Mesenteric fat pad (tissue), 1 donor: ENCODE measurements at places on chromosomes 6 and 20. TPM values are rescaled to one million over a fixed set of nuclear protein-coding genes. Genes with fewer than 3 reads are reported as not detected.

Gene ARMH2
- total RNA-seq: not detected

DNA sequence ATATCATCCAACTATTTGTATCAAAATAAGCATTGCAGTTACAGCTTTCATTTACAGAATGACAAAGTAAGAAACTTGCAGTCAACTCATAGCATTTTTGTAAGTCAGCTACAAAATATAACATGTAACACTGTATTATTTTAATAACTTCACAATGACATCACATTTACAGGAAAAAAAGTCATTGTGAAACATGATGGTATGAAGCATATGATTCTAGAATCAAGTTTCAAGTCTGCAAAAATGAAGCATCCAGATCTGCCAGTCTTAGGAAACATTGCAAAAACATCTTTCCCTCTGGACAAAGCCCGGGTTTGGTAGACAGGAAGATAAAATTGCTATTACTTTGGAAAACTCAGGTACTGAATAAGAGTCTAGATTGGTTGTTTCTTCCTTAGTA, 263.9 kb upstream of the NT5E start:
- DNase-seq: no peak

GRCh38 chr6:44216677-44217331, at the start of gene MYMX:
Gene MYMX (plus strand): TSS chr6:44216926. CDS start chr6:44217472, 546 bp downstream.
- no peak for DNase-seq

Gene OR2J2
- not detected for total RNA-seq

DNA sequence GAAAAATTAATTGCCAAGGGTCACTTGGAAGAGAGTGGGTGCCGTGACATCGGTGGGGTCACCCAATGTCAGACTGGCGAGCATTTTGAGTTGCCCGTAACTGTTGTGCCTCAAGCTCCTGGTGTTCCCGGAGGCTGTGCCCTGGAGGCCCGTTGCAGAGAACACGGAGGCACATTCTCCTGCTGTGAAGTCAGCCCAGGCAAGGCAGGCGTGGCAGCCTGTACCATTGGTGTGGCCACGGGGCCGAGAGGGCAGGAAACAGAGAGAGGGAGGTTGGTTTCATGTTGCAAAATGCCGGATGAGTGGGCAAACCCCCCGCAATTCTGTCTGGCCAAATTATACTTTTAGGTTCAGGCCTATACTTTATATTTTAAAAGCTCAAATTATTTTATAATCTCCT, 81.2 kb downstream of the THBS2 start:
- peak; percentile 90 for DNase-seq

- DNase-seq: no peak
Observed at GRCh38 chr6:143539734-143540133, 28.2 kb upstream of the FUCA2 start.
